ENCODE measurements at places on chromosomes 12 and 14.

GRCh38 chr14:63960926-63961567, 108.2 kb downstream of the SYNE2 start:
- no peak for DNase-seq

DNA sequence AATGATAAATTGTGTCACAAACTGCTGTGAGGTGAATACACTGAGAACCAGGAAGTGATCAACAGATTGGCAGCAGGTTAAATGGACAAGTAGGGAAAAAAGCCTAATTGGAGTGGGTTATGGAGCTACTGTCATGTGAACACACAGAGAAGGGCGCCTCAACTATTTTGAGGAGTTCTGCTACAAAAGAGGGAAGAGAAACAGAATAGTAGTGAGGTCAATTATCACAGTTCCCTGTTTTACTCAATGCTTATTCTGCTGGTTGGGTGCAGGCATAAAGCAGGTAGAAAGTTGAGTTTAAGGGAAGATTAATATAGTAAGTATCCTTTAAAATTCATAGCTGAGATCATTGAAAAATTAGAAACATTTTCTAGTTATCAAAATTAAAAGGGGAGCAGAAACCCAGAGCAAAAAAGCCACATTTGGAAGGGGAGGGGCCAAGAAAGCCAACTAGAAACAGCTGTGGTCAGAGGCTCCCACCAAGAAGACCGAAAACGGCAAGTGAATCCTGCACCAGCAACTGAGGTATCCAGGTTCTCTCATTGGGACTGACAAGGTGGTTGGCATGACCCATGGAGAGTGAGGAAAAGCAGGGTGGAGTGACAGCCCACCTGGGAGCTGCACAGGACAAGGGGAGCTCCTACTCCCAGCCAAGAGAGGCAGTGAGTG, 105.7 kb downstream of the ZC3H14 start:
- DNase-seq, result no peak

DNA sequence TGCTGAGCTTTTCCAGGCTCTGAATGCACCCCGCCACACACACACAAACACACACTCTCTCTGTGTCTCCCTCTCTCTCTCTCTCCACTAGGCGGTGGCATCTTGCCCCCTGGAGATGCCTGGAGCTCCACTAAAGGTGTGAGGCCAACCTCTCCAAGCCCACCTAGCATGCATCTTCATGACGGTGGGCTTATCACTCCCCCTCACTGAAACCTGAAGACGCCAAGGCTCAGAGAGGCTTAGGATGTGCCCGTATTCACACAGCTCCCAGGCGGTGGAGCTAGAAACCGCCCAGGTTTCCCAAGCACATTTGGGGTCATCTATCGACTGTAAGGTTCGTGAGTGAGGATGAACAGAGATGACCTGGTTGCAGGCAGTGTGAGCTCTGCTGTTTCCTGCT, 42.6 kb upstream of the BCL11B start:
- DNase-seq, result no peak

DNA sequence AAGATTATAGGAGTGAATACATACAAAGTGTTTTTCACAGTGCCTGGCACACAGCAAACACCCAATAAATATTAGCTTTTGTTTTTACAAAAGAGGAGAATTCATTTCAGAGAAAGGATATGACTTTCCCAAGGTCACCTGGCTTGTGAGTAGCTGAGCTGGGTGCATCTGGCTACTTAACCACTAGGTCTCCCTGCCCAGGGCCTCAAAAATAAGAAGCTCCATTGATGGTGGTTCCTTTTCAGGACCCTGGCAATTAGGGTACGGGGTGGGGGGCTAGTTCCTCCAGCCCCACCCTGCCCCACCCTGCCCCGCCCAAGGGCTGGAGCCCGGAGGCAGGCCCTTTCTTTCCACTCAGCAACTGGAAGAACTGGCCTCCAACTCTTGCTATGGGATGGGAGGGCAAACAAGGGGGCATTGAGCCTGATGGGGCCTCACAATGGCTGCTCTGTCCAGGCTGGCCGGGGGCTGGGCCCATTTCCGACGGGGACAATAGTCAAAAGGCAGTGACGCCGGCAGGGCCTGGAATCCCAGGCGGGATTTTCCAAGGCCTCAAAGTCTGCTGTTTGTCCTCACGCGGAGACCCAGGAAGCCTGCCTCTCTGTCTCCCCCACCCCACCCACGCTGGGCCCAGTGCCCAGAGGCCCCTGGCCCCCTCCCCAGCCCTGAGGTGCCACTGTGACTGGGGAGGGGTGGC, 8.2 kb upstream of the ATG101 start:
- no peak for DNase-seq

- no peak for DNase-seq
These were observed 26.4 kb upstream of the ZFP36L1 start for GRCh38 chr14:68819260-68819691.

- DNase-seq, result no peak
These were observed 1.0 kb upstream of the BDKRB2 start for GRCh38 chr14:96203635-96204034.

DNA sequence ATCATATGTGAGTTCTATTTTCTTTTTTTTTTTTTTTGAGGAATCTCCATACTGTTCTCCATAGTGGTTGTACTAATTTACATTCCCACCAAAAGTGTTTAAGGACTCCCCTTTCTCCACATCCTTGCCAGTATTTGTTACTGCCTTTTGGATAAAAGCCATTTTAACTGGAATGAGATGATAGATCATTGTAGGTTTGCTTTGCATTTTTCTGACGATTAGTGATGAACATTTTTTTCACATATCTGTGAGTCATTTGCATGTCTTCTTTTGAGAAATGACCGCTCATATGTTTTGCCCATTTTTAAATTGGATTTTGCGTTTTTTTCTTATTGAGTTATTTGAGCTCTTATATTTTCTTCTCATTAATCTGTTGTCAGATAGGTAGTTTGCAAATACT, 394.8 kb downstream of the LRFN5 start:
- DNase-seq, result no peak

GRCh38 chr12:71795901-71796300, 41.2 kb downstream of the RAB21 start:
- DNase-seq, result no peak

GRCh38 chr12:75641031-75641780, 129.8 kb upstream of the KRR1 start:
- DNase-seq, result no peak

GRCh38 chr12:74401035-74401434, 136.6 kb upstream of the ATXN7L3B start:
- DNase-seq, result no peak

DNA sequence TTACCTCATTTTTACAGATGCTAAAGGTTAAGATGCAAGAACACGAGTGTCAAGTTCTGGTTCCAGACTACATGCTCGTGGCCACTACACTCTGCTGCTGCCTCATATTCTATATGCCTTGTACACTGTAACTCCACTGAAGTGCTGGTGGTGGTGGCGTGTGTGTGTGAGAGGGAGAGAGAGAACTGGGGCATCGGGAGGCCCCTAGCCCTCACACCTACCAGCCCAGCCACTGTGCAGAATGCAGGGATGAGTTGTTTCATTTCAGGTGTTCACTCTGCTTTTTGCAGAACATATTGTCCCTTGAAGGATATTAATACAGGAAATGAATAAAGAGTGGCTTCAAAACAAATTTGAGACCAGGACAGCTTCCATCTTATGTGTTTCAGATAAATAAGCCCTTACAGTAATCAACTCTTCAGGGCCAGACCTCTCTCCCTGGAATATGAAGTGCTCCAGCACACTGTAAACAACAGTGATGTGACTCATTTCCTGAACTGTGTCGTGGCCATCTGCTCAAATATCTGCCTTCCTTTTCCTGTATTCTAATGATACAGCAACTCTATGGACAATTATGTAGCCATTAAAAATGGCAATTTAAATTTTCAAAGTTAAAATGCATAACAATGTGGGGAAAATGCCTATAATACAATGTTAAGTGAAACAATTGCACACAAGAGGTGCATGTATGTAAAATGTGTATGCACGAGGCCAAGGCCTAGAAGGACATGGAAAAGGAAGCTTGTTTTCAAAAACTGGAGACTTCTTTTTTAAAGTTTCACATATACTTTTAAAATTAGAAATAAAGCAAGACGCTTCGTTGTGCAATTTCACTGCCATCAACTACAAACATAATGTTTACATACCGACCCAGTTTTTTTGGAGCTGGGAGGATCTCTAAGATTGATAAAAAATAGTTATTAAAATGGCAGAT, 215.4 kb downstream of the PELI2 start:
- DNase-seq, result no peak

DNA sequence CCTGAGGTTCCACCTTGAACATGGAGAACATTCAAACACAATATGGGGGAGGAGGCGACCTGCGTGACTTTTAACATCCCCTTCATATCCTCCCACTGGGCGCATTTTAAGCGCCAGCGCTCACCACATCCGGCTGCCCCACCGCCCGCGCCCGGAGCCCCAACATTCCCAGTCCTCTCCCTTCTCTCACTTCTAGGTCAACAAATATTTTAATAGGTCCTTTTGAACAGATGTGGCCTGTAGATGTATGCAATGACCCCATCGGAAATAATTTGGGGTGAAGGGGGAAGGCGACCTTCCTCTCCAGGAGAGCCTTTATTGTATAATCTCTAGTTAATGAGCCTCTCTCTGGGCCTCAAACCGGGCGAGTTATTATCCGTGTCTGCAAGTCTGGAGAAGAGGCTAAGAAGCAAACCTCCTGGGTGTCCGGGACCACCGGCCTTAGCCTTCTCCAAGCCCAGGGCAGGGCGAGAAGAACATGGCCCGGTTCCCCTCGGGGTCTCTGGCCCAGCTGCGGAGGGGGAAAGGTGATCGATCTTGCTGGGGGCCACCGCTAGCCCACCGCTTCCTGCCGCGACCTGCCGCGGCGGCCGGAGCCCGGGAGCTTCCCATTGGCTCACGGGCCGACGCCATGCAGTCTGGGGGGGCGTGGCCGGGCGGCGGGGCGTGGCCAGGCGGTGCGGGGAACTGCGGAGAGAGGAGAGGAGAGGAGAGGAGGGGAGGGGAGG, 83.2 kb upstream of the HMGA2 start:
- DNase-seq, result peak; percentile 25

GRCh38 chr14:96098309-96098998, 59.3 kb downstream of the C14orf132 start:
- no peak for DNase-seq

DNA sequence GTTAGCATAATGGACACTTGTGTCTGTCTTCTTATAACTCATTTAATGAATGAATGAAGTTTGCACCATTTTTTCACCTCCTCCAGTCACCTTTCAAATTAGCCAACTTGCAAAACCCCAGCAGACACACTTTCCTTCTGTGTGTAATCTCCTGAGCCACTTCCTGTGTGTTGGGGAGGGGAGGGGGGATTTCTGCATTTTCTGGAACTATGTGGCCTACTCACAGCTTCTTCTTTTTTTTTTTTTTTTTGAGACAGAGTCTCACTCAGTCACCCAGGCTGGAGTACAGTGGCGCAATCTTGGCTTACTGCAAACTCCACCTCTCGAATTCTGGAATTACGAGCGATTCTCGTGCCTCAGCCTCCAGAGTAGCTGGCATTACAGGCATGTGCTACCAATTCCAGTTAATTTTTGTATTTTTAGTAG, 4.1 kb upstream of the SERPINA1 start:
- no peak for DNase-seq

DNA sequence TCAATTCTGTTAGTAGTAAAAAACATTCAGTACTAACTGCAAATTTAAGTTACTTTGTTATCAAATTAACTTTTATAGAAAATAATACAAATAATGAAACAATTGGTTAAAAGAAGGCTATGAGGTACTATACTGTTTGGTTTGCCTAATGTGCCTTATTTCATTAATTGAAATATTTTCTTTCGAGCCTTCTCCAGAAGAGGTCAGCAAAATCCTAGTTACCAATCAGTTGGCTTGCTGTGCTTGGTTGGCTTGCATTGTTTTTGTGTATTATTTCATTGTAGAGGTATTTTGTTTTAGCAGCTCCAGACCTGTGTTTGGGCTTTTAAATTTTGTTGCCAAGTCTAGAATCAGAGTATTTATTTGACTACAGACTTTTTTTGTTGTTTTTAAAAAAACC, 68.5 kb downstream of the AEBP2 start:
- DNase-seq, result no peak

DNA sequence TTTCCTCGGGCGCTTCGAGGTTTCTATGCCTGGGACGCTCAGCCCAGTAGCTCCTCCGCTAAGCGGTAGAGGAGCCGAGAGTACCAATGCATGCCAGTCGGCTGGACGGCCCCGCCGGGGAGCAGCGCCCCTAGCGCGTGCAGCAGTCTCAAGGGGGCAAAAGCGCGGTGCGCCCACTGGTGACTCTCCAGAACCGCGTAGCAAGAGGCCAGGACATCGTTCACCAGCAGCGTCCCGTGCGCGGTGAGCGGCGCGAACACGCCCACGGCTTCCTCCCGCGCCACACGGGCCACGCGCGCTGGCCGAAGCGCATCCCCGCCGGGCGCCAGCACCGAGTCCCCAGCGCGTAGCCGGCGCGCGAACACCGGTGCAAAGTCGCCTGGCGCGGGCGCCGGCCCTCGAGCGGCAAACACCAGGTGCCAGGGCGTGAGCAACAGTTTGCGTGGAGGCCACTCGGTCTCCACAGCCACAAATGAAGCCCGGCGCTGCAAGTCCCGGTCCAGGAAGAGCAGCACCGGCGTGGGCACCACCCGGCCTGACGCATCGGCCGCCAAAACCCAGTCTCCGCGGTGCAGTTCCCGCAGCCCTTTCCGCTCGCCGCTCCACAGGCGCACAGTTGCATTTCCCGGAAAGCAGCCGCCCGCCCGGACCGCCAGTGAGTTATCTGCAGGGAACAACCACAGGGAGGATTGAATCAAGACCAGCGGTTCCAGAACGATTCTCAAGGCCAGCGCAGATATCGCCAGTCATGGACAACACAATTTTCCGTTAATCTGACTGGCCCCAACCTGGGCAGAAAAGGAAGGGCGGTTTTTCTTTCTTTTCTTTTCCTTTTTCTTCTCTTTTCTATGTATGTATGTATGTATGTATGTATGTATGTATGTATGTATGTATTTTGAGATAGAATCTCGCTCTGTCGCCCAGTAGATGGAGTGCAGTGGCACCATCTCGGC, 4.5 kb downstream of the DHH start:
- DNase-seq, result no peak

DNA sequence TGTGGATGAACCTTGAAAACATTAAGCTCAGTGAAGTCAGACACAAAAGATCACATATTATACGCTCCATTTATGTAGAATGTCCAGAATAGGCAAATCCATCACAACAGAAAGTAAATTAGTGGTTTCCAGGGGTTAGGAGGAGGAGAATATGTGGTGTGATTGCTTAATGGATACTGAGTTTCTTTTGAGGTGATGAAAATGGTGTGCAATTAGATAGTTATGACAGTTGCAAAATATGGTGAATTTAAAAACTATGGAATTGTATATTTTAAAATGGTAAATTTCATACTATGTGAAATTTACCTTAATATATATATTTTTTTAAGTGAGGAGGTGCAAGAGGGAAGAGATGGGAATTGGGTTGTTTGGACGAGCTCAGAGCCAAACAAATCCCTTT, 46.3 kb upstream of the KICS2 start:
- no peak for DNase-seq

DNA sequence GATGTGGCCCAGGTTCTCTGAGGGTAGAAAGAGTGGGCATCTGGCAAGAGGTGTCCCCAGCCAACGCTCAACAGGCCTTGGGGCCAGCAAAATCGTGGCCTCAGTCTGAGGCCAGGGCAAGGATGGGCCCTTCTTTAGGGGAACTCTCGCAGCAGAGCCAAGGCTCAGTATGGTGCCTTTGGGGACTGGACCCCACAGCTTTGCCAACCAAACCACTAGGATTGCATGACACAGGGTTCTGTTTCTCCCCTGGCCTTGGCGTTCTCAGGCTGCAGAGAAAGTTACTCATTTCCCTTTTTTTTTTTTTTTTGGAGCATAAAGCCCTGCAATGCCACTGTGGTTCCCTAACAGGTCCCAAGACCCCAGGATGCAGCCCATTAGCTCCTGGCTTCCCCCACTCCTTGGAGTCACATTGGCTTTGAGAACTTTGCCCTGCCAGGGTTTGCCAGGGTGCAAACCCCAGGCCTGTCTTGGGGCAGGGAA, 100.6 kb downstream of the LGMN start:
- DNase-seq, result no peak

Data from activated T-helper 1 cell treated with anti-CD3 and anti-CD28 coated beads, Interleukin-2, amount 50 U/mL, for 16 hours (primary cell).